ENCODE measurements at places on chromosomes 12 and 14.

DNA sequence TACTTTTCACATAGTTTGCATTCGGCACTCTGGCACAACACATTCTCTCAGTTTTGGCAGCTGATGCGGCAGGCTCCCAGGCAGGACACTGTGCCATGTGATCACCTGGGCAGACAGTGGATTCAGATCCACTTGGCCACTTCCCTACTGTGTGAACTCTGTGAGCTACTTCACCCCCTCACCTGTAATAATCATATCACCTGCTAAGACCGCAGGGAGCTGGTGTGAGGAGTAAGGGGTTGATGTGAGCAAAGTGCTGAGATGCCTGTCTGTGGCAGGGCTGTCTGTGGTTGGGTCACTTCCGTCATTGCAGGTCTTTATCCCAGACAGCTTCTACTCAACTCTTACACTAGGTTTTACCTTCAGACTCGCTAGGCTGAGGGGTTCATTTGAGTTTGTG is 50.4 kb upstream of the AMN start:
- no peak for DNase-seq

DNA sequence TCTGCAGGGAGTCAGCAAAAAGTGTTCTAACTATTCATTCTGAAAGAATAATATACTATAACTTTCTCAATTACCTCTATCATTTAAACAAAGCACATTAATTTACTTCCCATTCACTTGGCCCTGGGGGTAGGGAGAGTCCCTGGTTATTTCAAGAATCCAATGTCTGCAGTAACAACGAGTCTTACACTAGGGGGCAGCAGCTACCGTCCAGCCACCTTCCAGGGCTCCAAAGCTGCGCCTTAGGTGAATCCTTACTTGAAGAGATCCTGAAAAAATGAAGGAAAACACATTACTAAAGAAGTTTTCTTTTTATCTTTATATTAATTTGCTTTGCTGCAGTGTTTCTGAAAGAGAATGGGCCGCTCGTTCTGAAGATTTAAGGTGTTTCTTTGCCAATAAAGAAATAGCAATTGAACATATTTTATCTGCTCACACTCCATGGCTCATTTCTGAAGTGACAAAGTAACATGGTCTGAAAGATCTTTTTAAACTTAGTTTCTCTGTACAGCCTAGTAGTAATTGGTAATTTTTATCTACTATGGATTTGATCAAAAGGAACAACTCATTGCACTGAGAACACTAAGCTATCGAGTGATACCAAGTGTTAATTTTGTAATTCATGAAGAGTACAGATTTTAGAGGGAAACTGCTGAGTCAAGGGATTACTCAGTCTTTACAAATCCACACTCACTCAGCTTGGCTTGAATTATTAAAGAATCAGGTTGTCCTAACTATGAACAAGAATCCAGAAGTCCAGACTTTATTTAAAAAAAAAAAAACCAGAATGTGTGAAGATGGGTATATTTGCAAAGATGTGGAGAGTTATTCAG is 27.6 kb downstream of the BHLHE41 start:
- peak; percentile 84 for DNase-seq

GRCh38 chr14:94773655-94774343 is 3.9 kb upstream of the GSC start:
- DNase-seq = no peak

DNA sequence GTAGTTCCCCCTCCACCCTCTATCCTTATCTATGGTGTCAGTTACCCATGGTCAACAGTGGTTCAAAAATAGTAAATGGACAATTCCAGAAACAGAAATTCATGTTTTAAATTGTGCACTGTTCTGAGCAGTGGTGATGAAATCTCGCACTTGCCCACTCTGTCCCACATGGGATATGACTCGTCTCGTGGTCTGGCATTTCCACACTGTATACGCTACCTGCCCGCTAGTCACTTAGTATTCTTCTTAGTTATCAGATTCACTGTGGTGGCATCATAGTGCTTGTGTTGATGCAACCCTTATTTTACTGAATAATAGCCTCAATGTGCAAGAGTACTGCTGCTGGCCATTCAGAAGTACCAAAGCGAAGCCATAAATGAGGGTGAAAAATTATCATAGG is 507.0 kb downstream of the SNAPC1 start:
- DNase-seq = no peak

DNA sequence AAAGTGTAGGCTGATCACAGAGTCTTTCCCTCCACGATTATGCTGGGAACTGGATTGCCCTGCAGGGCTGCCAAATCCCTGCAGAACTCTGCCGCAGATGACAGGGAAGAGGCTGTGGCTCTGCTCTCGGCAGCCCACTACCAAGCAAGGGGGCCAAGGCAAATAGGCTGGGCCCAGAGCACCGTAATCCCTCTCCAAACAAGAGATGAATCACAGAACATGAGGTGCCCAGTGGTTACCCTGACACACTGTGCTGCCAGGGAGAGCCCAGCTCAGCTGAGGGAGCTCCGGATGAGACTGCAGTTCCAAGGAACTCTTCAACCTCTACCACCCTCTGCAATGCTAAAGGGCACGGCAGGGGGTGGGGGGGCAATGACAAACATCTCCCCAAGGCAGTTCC is 33.9 kb downstream of the STON2 start:
- peak; percentile 32 for DNase-seq

- no peak for DNase-seq
These were observed 1225.6 kb downstream of the VRK1 start for GRCh38 chr14:98022541-98023520.

GRCh38 chr12:966724-967123 is 17.2 kb upstream of the RAD52 start:
- DNase-seq = no peak

GRCh38 chr12:29314416-29314815 is 66.6 kb downstream of the ERGIC2 start:
- no peak for DNase-seq

GRCh38 chr12:43123461-43123860 is 428.5 kb downstream of the ADAMTS20 start:
- no peak for DNase-seq

- no peak for DNase-seq
These were observed 40.1 kb upstream of the AMN start for GRCh38 chr14:102882226-102882906.

DNA sequence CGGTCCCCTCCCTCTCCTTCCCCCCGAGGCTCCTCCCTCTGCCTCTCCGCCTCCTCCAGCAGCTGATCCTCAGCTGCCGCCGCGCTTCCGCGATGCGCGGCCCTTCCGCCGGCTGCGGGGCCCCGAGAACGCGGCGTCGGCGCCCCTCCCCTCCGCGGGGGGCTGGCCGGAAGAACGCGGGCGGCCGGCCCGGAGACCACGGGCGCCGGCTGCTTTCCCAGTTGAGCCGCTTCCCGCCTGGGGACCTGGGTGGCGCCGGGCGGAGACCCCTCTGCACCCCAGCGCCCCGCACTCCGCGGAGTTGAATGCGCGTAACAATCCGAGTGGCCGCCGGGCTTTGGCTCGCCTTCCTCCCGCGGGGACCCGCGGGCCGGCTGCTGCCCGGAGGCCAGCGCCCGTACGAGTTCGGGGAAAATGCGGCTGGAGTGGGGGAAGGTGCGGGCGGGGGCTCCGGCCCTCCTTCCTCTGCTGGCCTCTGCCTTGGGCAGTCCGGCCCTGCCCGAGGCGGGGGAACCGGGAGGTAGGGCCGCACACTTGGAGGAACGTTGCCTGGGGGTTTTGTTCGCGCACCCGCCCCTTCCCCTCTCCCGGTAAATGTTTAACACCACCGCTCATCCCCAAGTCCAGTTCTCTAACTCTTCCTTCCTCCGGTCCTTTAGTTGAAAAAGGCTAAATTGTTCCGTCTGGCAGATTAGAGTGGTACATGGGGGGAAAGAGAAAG is 393 bp upstream of the DCAF5 start:
- peak; percentile 97 for DNase-seq
